ENCODE measurements at places on chromosomes 3 and 15.

DNA sequence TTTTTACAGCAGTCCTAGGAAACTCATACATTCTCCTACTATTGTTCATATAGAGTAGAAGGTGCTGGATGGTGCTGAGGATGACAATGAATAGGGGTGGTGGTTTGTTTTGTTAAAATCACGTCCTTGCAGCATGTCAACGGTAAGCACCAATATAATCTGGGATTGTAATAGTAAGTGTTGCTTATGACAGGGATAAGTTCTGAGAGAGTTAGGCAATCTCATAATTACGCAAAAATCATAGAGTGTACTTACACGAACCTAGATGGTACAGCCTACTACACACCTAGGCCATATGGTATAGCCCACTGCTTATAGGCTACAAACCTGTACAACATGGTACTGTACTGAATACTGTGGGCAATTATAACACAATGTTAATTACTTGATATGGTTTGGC is 64.3 kb upstream of the TSPAN3 start:
- DNase-seq = no peak

- no peak for DNase-seq
These were observed 4.2 kb upstream of the SH2D7 start for GRCh38 chr15:78087951-78088772.

GRCh38 chr3:67691207-67691606 is 36.8 kb upstream of the SUCLG2 start:
- DNase-seq = no peak

- DNase-seq = no peak
These were observed 16.9 kb upstream of the FAM3D start for GRCh38 chr3:58683466-58683865.

GRCh38 chr3:107061466-107061865 is 315.8 kb upstream of the CCDC54 start:
- DNase-seq = no peak

- no peak for DNase-seq
These were observed 32.5 kb downstream of the ITPR1 start for GRCh38 chr3:4525560-4526223.

GRCh38 chr3:57233799-57234198 is 6.3 kb downstream of the APPL1 start:
- DNase-seq = no peak

- DNase-seq = no peak
These were observed 128.0 kb downstream of the BBX start for GRCh38 chr3:107650788-107651187.

- DNase-seq = no peak
These were observed 51.8 kb downstream of the IQSEC1 start for GRCh38 chr3:13021141-13022114.

DNA sequence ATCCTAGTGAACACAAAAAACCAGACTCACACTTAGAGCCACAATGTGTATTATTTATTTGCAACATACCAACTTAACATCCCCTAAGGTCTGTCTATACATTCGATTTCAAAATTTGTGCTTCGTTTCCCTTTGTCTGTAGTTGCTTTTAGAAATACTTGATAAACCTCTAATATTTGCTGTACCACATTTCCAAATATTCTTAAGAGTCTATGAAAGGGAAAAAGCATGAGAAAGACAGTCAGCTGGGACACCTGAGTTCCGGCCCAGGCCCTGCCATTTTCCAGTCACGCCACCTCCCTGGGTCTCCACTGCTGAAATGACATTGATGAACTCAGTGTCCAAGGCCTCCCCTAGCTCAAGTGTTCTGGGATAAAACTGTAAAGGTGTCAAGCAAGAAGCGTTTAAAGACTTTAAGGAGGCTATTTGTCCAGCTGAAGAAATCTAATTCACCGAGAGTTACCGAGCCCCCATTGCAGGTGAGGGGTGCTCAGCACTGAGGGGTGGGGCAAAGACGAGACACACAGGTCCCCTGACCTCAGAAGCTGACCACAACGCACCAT is 26.6 kb downstream of the LRRC2 start:
- no peak for DNase-seq

DNA sequence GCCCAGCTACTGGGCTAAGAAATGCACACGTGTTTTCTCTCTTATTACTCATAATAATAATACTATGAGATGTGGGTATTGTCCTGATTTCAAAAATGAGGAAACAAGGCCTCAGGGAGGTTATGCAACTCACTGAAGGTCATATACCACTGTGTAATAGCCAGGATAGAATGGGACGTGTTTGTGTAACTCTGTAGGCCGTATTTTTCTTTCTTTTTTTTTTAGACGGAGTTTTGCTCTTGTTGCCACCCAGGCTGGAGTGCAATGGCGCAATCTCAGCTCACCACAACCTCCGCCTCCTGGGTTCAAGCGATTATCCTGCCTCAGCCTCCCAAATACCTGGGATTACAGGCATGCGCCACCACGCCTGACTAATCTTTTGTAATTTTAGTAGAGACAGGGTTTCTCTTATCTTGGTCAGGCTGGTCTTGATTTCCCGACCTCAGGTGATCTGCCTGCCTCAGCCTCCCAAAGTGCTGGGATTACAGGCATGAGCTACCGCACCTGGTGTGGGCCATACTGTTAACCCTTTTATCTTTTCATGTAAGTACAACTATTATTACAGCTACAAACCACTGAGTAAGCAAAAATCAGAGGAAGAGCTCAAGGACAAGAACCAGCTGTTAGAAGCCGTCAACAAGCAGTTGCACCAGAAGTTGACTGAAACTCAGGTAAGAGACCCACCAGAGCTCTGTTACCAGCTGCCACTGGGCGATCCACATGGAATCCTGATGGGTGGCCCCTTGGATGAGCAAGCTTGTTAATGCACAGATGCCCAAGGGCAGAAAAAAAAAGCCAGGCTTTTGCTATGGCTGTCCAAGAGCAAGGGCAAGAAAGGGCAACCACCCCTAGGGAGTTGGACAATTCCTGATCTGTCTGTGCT is 6.7 kb downstream of the KNSTRN start:
- DNase-seq = no peak

DNA sequence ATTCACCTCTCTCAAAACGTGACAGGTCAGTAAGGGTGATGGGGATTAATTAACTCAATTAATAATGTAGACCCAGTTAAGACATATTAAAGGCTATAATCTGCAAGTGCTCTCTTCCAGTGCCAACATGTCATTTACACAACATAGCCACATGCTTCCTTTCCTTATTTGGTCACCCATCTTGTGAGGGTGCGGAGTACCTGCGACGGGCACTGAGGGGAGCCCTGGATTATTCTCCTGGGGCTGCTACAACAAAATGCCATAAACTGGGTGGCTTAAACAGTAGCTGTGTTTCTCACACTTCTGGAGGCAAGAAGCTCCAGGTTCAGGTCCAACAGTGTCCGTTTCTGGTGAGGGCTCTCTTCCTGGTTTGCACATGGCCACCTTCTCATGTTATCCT is 157.4 kb upstream of the LRTM1 start:
- no peak for DNase-seq

DNA sequence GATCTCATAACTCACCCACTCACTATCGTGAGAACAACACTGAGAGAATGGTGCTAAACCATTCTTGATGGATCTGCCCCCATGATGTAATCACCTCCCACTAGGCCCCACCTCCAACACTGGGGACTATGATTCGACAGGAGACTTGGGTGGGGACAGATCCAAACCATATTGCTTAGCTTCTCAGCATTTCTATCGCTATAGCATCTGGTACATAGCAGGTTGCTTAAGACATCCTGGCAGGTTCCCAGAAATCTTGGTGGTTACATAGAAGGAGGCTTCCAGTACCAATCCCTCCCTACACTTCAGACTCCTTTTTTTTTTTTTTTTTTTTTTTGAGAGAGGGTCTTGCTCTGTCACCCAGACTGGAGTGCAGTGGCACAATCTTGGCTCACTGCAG is 487.8 kb downstream of the EDEM1 start:
- DNase-seq = no peak

DNA sequence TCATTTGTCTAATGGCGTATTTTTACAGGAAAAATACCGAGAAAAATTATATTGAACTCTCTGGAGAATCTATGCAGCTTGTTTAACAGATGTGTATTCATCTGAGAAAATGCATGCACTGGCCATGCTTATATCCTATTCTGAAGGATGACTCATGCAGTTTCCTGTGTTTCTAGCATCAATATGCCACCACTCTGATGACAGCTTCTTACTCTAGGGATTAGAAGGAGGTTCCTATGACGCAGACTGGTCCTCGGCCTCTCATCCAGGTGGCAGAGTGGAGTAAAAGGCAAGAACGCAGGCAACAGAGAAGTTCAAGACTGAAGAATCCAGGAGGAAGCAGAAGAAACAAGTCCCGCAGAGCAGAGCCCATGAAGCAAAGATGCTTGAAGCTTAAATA is 910.0 kb upstream of the ROBO1 start:
- DNase-seq = no peak

GRCh38 chr15:77865701-77866100 is 211.8 kb downstream of the TBC1D2B start:
- DNase-seq = no peak

- DNase-seq = no peak
These were observed 2.1 kb downstream of the ITGA11 start for GRCh38 chr15:68429691-68430470.

- no peak for DNase-seq
These were observed 450.8 kb upstream of the NAALADL2 start for GRCh38 chr3:174408310-174408709.

DNA sequence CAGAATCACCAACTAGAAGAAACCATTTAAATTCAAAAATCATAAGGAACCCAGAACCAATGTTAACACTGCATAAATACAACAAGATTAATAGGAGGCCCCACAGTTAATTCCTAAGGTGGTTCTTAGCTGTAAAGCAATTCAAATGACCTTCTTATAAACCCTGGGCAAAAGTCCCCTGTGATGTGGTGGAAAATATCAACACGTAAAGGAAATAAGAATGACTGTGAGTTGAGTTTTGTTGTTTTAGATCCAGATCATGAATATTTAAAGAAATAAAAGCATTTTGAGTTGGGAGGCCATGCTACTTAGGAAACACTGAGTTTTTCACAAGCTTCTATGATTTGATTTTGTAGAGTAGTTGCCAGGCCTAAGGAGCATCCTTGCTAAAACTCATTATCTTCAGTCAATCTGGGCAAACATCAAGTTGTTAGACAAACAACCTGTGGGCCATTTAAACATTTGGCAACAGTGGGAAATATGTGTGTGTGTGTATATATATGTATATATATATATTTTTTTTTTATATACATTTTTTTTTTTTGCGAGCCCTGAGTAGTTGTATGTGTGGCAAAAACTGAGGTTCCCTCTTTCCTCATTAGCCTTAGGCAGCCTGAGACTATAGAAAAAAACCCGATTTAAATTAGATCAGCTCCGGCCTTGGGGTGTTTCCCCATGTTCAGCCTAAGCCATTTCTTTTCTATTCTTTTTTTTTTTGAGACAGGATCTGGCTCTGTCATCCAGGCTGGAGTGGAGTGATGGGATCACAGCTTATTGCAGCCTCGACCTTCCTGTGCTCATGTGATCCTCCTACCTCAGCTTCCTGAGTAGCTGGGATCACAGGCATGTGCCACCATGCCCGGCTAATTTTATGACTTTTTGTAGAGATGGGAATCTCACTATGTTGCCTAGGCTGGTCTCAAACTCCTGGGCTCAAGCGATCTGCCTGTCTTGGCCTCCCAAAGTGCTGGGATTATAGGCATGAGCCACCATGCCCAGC is 8.0 kb upstream of the PXK start:
- no peak for DNase-seq

- DNase-seq = no peak
These were observed 27.7 kb downstream of the RAB7A start for GRCh38 chr3:128753715-128754114.

GRCh38 chr3:58801541-58801940 is 135.0 kb upstream of the FAM3D start:
- no peak for DNase-seq

GRCh38 chr15:20340331-20340811 is 201.2 kb downstream of the GOLGA6L6 start:
- no peak for DNase-seq
